ENCODE measurements at places on chromosomes 13 and 19. TPM values are rescaled to one million over a fixed set of nuclear protein-coding genes. Genes with fewer than 3 reads are reported as not detected.

DNA sequence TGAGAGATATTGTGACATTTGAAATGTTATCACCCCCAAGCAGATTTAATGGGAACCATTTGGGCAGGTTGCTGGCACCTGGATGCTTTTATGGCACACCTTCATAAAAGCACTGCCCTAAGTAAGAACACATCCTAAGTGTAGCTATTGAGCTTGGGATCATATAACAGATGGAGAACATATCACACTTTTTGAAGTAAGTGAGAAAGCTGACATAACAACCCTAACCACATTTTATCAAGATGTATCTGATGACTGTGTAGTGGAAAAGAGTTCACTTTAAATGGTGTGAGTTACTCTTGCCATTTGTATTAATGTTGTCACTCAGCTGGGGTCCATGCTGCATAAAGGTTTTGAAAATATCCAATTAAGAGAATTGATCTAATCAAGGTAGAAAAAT lies 287.9 kb downstream of the DCLK1 start:
- no peak for DNase-seq

GRCh38 chr19:46471116-46471733 lies at the start of gene PNMA8A:
Gene PNMA8A, minus strand, starts transcription at chr19:46471563. Its CDS starts 528 bp downstream, at chr19:46471035.
- DNase-seq = peak; percentile 97

GRCh38 chr19:43880483-43880882 lies 53.4 kb downstream of the ZNF283 start:
- no peak for DNase-seq

DNA sequence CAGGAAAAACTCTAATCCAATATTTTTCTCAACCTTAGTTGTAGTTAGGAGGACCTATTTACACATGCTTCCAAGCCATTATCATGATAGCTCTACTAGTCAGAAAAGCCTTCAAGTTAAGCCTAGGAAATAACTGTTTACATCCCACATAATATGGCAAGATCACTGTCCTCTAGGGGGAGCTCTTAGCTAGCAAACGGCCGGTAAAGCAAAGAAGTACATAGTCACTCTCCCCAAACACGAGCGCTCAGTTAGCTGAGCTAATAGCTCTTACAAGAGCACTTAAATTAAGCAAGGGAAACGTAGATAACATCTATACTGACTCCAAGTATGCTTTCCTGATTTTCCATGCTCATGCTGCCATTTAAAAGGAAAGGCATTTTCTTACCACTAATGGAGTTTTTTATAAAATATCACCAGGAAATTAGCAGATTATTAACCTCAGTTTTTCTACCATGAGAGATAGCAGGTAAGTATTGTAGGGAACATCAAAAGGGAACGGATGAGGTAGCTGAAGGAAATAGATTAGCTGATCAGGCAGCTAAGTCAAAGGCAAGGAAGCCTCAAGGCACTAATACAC lies 100.6 kb upstream of the PABPC3 start:
- DNase-seq = peak; percentile 62

GRCh38 chr13:62320129-62321108 lies 904.8 kb upstream of the PCDH20 start:
- DNase-seq = peak; percentile 38

GRCh38 chr13:32428581-32429432 lies 877 bp upstream of the N4BP2L1 start:
- no peak for DNase-seq

- DNase-seq = no peak
Observed at GRCh38 chr13:38897521-38897920, 93.1 kb downstream of the STOML3 start.

DNA sequence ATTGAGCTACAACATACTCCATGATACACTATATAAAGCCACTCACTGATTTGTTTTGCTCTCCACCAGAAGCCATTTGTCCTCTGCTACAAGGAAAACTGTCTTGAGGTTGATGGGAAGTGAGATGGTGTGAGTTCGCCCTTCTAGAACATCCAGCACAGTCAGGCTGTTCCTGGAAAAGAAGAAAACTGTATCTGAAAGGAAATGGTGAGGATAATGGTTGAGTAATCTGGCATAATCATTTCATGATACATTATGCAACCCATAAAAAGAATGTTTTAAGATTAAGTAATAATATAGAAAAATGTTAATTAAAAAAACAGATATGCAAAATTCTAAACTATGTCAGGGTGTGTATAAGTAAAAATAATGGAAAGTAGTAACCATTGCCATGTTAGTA lies 233.9 kb downstream of the RGCC start:
- no peak for DNase-seq

- no peak for DNase-seq
Observed at GRCh38 chr19:34731019-34731829, 2.8 kb upstream of the ZNF181 start.

DNA sequence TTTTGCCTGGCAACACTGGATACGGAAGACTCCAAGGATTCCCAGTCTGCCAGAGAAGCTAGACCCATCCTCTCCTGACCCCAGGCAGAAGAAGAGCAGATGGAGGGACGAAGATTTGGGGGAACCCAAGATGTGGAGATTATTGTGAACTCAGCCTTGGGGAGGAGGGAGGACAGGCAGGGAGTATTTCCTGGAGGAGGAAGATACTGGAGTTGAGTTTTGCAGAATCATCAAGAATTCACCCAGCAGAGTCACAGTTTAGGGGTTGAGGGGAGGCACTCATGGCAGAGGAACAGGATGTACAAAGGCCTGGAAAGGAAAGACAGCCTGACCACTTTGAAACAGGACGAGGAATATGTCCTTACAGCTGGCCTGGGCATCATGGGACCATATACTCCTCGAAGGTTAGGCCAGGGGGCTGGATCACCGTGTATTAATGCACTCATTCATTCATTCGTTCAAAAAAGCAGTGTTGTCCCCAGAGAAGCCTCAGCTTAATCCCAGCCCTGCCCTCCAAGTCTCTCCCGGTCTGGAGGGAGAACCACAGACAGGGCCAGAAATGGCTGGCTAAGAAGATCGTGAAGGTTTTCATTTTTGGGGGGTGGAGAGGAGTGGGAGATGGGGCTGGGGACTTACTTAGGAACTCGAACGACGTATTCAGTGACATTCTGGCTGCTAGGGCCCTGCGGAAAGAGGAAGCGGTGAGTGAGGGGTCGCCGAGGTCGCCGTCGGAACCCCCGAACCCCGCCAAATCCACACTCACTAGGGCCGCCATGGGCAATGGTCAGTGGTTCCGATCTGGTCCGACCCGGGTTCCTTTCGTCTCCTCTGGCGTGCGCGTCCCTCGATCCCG lies 517 bp downstream of the GTF2F1 start:
- DNase-seq = no peak

DNA sequence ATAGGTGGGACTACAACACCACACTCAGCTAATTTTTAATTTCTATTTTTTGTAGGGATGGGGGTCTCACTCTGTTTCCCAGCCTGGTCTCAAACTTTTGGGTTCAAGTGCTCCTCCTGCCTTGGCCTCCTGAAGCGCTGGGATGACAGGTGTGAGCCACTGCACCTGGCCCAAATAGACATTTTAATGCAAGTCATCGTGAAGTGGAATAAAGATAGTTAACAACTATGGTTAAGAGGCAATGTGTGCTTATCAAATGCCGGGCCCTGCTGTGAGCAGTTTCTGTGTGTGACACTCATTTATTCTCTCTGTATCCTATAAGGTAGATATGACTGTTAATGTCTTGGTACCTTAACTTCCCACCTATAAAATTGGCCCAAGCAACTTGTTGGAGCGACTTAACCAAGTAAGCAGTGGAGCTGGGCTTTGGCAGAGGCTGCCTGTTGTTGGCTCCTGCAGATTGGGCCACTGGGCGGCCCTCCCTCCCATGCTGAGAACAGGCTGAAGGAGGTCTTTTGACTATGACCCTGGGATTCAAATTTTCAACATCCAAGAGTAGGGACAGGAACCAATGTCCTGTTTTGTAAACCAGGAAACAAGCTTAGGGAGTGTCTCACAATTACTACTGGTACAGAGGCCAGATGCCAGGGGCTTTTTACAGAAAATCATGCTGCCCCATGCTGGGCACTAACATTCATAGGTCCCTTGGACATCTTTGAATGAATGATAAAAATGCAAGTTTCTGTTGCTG lies 450.7 kb downstream of the TSHZ3 start:
- DNase-seq = no peak

- DNase-seq = no peak
Observed at GRCh38 chr19:48950159-48950558, 4.5 kb upstream of the BAX start.

The STK11 gene
- polyA plus RNA-seq = 55.5 TPM

The CASP14 gene
- polyA plus RNA-seq = not detected

The SBSN gene
- 0.16 TPM for polyA plus RNA-seq

The ADGRE3 gene
- not detected for polyA plus RNA-seq

The CLEC4G gene
- not detected for polyA plus RNA-seq

The ADPRHL1 gene
- polyA plus RNA-seq = 1.2 TPM

The RFPL4A gene
- 0.06 TPM for polyA plus RNA-seq

The CYP2F1 gene
- polyA plus RNA-seq = not detected

The FUT1 gene
- polyA plus RNA-seq = 0.03 TPM
